Epithelial cell of proximal tubule (primary cell): ENCODE measurements at places on chromosomes 12 and 14.
A peak's percentile ranks its signal among the peaks of the same experiment; 100 is the strongest.

- no peak for DNase-seq
Observed at GRCh38 chr12:129911428-129912049, 7.7 kb upstream of the TMEM132D start.

- no peak for DNase-seq
Observed at GRCh38 chr14:91858536-91859275, 8.6 kb downstream of the TC2N start.

GRCh38 chr14:85052646-85053045 lies 477.3 kb upstream of the FLRT2 start:
- no peak for DNase-seq

- DNase-seq, result no peak
Observed at GRCh38 chr12:90287585-90287984, 578.9 kb upstream of the ATP2B1 start.

DNA sequence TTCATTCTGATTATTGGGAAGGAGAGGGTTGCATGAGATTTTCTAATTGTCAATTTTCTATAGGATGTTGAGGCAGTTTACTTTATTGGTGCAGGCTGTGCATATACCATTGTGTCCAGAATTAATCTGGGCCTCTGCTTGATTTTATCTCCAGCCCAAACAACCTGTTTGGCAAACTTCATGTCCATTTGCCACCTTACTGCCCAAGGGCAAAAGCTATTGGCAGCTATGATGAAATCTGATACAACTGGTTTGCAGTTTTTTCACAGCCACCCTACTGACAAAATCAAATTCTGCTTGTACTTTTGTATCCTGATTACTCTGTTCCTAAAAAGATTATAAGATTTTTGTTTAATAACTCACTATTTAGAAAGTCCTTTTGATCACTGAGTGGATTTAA lies 789.2 kb upstream of the FBXO33 start:
- DNase-seq, result no peak

- no peak for DNase-seq
Observed at GRCh38 chr12:666766-667308, 3.6 kb upstream of the NINJ2 start.

- DNase-seq, result no peak
Observed at GRCh38 chr14:55758796-55759195, 178.8 kb downstream of the KTN1 start.

- DNase-seq, result no peak
Observed at GRCh38 chr12:132238488-132238854, 90.9 kb downstream of the GALNT9 start.

DNA sequence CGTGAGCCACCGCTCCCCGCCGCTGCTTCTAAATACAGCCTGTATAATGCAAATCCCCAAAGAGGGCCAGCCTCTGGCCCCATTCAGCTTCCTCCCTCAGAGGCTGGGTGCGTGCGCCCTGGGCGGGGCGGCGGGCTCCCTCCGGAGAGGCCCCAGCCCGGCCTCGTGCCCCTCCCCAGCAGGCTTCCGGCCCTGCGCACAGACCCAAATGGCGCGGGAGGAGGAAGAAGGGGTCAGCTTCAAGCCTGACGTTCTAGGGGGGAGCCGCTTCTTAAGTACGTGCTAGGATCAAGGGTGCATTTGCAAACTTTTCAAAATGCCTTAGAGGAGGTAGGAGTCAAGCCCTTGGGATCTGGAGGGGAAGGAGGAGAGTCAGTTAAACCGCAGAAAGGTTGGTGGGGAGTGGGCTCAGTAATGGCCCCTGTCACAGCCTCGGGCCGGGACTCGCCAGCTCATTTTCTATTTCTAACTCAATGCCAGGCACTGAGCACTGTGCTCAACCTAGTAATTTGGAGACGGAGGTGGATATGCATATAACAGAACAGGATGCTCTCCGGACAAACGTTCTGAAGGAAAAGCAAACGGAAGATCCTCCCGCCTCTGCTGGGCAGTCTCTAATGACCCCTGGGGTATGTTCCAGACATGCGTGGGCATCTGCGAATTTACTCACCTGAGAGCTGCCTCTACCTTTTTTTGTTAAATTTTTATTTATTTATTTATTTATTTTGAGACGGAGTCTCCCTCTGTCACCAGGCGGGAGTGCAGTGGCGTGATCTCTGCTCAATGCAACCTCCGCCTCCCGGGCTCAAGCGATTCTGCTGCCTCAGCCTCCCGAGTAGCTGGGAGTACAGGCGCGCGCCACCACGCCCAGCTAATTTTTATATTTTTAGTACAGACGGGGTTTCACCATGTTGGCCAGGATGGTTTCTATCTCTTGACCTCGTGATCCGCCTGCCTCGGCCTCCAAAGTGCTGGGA lies 32.3 kb downstream of the NINJ2 start:
- no peak for DNase-seq

DNA sequence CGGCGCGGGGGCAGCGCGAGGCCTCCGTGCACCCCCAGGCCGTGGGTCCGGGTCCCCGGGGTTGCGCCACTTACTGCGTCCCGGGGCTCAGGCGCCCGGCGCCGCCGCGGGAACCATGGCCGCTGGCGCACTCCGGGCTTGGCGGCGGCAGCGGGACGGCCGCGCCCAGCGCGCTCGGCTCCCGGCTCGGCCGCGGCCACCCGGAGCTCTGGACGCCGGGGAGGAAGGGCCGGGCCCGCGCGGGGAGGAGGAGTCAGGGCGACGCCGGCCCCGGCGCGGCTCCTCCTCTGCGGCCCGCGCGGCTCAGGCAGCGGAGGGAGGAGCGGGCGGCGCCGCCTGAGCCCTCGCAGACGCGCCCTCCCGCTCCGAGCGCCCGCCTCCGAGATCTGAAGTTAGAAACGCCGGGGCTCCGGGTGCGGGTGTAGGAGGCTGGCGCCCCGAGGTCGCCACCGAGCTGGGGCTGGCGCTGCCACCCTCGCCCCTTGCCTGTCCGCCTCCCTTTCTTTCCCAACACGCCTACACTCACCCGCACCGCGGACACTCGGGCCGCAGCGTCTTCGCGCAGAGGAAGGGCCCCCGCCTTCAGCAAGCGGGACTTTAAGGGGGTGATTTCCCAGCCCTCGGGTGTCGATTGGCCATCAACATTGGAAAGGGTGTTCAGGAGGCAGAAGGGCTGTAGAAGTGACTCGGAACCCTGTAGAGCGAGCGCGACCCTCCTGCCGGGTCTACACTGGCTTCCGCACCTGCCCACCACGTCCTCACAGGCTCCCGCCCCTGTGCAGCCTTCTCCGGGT lies at the start of gene NIN:
Gene NIN, minus strand, starts transcription at position 231 of the 794 bp plus-strand sequence. CDS start 9,106 bp downstream, outside the sequence.
- no peak for DNase-seq

DNA sequence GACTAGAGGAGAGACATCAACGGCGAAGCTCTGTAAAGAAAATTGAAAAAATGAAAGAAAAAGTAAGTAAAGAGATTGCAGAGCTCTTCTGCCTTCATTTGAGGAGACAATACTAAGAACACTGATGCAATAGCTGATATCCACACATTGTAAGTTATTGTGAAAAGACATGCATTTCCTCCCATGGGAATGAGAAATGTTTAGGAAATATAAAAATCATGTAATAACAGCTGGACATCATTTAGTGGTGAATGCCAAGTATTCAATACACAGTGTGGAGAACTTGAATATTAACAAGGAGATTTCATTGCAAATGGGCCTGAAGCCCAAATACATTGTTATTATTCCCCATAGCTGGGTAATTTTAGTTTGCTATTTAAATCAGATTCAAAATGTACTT lies 179.2 kb downstream of the KICS2 start:
- DNase-seq, result no peak

- no peak for DNase-seq
Observed at GRCh38 chr12:67070604-67071003, 198.6 kb upstream of the CAND1 start.

- no peak for DNase-seq
Observed at GRCh38 chr14:23442721-23443356, 7.4 kb upstream of the MYH7 start.

DNA sequence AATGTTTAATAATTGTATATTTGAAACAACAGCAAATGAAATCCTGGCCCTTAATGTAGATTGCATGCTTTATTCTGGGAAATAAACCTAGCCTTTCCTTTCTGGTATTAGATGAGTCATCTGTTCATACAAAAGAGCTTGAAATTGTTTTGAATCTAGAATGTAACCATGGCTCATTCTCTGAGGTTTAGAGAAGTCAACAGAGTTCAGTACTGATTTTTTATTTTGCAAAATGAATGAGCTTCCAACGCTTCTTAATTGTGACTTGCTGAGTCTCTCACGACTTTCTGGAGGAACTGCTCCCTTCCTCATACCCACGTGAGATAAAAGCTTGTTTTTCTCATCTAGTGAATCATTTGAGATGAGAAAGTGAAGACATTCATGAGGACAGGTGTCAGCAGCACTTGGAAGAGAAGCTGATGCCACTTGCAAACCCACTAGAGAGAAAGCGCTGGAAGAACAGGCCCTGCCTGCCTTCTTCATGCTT lies 509.6 kb downstream of the VRK1 start:
- DNase-seq, result peak; percentile 3

DNA sequence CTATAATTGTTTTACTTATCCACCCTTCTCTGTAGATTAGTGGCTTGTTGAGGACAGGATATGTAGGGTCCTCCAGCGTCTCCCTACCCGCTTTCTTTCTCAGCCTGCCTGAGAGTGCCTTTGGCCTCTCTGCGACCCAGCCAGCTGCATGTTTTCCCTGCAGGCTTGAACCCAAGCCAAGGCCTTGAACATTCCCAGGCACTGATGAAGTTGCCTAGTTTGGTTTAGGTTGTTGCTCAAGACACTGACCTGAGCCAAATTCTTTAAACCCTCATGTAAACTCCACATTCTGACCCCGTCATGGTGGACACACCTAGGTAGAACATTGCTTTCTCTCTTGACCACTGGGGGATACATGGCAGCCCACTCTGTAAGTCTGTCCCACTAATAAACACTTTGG lies 33.4 kb upstream of the TXNRD1 start:
- no peak for DNase-seq

DNA sequence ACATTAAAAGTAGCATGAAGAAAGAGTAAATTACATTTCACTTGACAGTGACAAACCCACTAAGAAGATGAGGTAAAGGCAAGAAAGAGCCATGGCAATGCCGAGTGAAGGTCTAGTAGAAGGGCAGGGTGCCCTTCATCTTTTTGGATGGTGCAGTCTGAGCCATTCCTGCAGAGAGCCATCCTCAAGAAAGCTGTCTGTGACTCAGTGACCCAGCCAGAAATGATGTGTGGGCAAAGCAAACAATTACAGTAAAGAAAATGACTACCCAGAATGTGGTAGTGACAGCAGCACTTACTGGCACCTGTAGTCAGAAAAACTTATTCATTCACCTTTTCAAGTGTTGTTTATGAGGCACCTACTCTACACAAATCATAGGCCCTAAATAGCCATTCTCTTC lies 281.7 kb downstream of the DUSP6 start:
- no peak for DNase-seq

DNA sequence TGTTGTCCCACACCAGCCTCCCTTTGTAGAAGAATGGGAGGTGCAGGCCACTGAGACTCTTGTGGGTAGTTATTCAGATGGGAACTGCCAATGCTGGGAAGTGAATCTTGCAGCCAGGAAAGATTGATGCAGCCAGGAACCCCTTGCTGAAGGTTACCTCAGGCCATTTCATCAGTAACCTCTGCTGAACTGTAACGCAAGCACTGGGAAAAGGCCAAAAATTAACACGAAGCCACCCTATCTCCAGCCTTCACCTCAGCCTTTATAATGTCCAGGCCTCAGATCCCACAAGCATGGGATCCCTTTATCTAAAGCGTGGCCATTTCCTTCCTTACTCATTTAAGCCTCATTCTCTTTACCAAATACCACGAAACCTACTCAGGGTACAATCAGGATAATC lies 211.1 kb downstream of the SPTSSA start:
- DNase-seq, result no peak

DNA sequence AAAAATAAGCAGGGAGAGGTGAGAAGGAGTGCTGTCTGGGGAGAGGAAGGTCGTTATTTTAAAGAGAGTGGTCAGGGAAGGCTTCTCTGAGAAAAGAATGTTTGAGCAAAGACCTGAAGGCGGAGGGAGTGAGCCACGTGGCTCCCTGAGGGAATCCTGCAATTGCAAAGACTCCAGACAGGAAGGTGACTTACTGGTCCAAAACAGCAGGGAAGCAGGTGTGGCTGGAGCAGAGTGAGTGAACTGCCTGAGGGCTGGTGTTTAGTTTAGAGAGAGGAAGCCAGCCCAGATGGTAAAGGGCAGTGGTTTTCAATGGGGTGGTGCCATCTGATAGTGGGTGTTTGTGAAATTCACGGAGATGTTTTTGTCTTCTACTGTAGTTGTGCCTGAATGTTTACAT lies 58.8 kb upstream of the LTA4H start:
- no peak for DNase-seq

GRCh38 chr14:47833011-47833410 lies 157.6 kb upstream of the MDGA2 start:
- no peak for DNase-seq

DNA sequence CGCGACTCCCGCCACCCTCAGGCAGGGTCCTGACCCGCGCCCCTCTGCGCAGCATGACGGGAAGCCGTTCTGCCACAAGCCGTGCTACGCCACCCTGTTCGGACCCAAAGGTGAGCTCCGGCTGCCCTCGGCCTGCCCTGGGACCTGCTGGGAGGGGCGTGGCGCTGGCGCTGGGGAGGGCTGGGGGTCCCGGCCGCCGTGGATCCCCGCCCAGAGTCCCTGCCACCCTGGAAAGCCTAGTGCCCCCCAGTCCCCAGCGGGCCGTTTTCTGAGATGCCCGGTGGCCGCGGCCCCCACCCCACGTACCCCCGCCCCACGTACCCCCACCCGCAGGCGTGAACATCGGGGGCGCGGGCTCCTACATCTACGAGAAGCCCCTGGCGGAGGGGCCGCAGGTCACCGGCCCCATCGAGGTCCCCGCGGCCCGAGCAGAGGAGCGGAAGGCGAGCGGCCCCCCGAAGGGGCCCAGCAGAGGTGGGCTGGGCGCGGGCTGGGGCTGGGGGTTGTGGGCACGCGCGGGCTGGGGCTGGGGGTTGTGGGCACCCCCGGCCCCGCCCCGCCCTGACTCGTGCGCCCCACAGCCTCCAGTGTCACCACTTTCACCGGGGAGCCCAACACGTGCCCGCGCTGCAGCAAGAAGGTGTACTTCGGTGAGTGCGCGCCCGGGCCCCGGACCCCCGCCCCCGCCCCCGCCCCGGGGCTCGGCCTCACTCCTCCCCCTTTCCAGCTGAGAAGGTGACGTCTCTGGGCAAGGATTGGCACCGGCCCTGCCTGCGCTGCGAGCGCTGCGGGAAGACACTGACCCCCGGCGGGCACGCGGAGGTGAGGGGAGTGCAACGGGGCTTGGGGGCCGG lies 4.0 kb downstream of the CRIP2 start:
- DNase-seq, result no peak

DNA sequence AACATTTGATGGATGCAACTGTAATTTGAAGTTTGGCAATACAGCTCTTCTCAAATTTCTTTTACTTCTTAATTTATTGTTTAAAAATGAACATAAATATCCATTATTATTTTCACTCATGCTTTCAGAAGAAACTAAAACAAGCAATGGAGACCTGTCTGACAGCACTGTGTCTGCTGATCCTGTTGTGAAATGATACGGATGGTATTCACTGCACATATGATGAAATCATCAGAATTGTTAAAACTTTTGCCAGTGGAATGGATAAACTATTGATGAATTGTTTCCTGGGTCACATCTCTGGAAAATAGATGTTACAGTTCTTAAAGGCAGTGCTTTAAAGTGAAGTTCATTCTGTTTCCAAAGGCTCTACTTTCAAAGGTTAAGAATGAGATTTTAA lies 59.2 kb downstream of the WASHC4 start:
- DNase-seq, result no peak

GRCh38 chr12:20629414-20630156 lies 65.5 kb upstream of the SLCO1C1 start:
- DNase-seq, result peak; percentile 52

GRCh38 chr12:125540580-125541204 lies 475.5 kb downstream of the AACS start:
- no peak for DNase-seq
